ENCODE measurements at places on chromosomes 7 and 10. TPM values are rescaled to one million over a fixed set of nuclear protein-coding genes. Genes with fewer than 3 reads are reported as not detected.

DNA sequence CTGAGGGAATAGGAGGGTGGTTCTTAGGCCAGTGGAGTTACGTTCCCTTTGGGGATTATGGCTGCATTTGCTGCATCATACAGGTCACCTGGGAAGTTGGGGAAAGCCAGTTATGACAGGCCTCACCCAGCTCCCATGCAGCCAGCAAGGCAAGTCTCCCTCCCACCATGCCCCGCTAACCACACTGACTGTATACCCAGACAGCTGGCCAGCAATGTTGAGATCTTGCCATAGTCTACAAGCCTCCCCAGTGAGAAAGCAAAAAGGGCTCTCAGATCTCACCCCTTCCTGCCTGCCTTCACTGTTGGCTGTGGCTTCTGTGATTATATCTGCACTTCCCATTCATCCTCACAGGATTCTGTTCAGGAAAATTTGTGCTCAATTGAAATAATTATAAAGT lies 133.3 kb upstream of the HGF start:
- no peak for DNase-seq

GRCh38 chr7:6121141-6121540 lies 90.0 kb downstream of the ANKRD61 start:
- DNase-seq, result no peak

GRCh38 chr7:66790725-66791124 lies 50.2 kb downstream of the RABGEF1 start:
- DNase-seq, result no peak

GRCh38 chr7:137852108-137852507 lies 5.3 kb upstream of the DGKI start:
- DNase-seq, result no peak

MYPN gene
- 99.7 TPM for total RNA-seq

SAP25 gene
- total RNA-seq, result 0.47 TPM

GRCh38 chr10:51063659-51064535 lies 10.4 kb upstream of the PRKG1 start:
- DNase-seq, result no peak

GRCh38 chr10:123241391-123242141 lies 87.4 kb downstream of the BUB3 start:
- DNase-seq, result no peak

- no peak for DNase-seq
These were observed 396.1 kb downstream of the SFMBT2 start for GRCh38 chr10:7014721-7015120.

GRM8 gene
- total RNA-seq, result not detected

VIPR2 gene
- 30.6 TPM for total RNA-seq

GRIFIN gene
- not detected for total RNA-seq

DNA sequence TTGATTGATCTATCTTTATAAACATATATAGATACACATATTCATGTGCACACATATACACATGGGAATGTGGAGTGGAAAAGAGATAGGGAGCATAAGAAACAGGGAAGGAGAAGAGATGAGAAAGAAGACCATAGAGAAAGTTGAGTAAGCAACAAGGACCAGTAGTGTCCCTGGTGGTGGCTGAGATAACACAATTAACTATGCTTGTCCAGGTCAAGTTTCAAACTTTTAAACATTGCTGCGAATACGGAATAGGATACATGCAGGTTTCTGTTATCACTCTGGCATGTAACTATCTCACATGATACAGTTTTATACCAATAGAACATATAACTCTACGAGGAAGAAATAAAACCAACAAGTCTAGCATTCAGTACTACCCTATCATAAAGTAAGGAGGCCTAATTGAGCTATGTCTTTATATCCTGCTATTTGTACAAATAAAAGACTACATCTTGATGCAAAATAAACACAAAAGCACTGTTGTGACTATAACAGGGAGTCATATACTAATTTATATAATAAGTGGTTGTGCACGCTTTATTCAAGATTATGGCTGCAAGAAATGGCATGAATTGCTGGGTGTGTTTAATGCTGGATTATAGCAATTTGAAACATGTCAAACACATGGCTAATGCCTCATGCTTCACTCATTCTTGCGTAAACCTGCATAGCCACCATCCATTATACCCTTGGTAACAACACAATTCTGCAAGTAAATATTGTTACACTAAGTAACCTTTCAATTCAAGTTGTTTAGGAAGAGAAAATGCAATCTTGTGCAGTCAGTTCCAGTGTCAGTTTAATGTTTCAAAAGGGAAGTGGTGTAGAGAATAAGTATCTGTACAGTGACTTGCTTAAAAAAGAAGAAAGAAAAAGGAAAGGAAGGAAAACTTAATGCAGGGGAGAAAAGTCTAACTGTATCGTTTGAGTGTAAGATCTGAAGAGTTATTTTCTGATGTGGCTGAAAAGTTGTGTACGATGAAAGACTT lies 8.2 kb downstream of the FOXP2 start:
- no peak for DNase-seq

MALRD1 gene
- 1.6 TPM for total RNA-seq

GRCh38 chr10:3781468-3782145 lies 3.4 kb downstream of the KLF6 start:
- peak; percentile 62 for DNase-seq

DNA sequence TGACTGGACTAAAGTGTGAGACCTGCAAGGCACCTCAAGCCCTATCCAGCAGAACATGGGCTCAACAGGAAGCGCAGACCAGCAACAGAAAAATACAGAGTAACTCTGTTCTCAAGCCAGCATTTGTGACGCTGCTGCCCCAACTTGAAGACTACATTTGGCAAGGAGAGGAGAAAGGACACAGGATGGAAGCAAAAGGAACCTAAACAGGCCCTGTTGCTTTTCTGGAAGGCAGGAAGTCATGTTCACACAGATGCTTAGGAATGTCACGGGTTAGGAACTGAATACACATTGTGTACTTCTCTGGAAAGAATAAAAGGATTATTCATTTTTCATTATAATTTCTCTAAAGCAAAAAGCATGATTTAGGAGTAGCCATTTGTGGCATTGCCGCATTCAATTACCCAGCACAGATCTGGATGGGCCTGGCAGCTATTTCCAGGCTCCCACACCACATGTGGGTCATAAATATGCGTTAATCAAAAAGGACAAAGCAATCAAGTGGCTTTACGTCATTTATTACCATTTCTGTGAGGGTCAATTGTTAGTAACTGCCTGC lies 19.8 kb upstream of the TOMM7 start:
- no peak for DNase-seq

- no peak for DNase-seq
These were observed 108.5 kb upstream of the C7orf33 start for GRCh38 chr7:148481971-148482626.

- no peak for DNase-seq
These were observed 77.8 kb upstream of the LRRC17 start for GRCh38 chr7:102834999-102835398.

GRCh38 chr7:33893377-33893776 lies 12.0 kb upstream of the BMPER start:
- no peak for DNase-seq

- no peak for DNase-seq
These were observed 11.5 kb upstream of the OGA start for GRCh38 chr10:101829561-101830315.

CYP26A1 gene
- total RNA-seq, result not detected

SFMBT2 gene
- total RNA-seq, result 9.4 TPM

GARIN1A gene
- 3.4 TPM for total RNA-seq

DNA sequence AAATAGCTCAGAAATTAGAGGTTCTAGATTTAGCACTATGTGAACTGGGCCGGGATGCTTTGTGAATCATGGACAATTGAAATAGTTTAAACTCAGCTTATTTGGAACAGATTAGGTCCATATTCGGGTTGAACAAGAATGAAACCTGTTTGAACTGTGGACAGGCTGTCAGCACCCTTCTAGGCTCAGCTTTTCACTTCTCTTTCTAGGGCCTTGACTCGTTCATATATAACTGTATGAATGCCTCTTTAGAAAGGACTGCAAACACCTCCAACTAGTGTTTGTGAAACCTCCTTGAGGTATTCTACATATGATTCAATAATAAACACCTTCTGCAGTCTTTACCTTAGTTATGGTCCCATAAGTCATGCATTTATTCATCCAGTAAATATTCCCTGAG lies 115.6 kb downstream of the REEP3 start:
- no peak for DNase-seq

- no peak for DNase-seq
These were observed 25.9 kb upstream of the FAM20C start for GRCh38 chr7:166338-167060.

- DNase-seq, result no peak
These were observed 79.9 kb downstream of the FZD1 start for GRCh38 chr7:91343996-91344629.

DNA sequence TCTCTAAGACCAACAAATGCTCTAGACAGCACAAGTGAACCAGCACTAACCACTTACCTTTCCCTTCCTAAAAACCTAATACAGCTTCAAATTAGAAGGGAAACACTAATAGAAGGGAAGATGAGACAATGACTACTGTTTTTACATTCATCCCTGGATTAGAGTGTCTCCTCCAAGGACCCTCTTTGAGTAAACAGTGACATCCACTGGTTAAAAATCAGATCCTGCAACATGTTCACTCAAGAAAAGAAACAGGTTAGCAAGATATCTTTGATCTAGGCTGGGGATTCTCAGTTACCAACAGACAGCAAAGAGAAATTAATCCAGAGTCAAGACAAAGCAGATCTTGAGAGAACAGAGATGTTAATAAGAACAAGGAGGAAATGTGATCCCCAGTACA lies 177.7 kb upstream of the GHITM start:
- no peak for DNase-seq

KCNMA1 gene
- total RNA-seq, result 1.4 TPM

DNA sequence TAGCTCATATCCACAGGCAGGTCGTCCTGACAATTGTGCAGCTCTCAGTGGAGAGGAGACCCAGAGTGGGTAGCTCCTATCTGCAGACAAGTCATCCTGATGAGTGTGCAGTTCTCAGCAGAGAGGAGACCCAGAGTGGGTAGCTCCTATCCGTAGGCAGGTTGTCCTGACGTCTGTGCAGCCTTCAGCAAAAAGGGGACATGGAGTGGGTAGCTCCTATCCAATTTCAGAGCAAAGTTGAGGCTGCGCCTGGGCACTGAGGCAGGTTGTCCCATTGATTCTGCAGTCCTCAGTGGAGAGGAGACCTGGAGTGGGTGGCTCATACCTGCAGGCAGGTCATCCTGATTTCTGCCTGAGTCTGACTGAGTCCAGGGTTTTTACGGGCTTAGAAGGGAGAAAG lies 111.8 kb downstream of the HPSE2 start:
- no peak for DNase-seq

CACUL1 gene
- 21.1 TPM for total RNA-seq

SPDYE8 gene
- total RNA-seq, result not detected

NSUN5 gene
- 14.3 TPM for total RNA-seq

DLX6 gene
- not detected for total RNA-seq

DNA sequence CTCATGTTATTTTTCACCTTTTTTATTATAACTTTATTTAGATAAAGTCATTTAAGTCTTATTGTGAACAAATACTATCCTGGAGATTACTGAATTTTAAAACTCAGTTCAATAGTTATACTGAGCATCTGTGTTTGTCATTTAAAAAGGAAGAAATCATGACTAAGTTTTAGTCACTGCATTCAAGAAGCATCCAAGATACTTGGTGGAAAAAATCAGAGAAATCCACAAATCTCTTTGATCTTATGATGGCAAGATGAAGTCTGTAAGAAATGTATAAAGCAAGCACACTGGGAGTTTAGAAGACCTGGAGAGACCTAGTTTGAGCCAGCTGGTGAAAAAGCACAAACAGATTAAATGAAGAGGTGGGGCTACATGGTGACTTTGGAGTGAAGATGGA lies 529.8 kb upstream of the IGFBP3 start:
- DNase-seq, result no peak

CABCOCO1 gene
- total RNA-seq, result not detected

DNA sequence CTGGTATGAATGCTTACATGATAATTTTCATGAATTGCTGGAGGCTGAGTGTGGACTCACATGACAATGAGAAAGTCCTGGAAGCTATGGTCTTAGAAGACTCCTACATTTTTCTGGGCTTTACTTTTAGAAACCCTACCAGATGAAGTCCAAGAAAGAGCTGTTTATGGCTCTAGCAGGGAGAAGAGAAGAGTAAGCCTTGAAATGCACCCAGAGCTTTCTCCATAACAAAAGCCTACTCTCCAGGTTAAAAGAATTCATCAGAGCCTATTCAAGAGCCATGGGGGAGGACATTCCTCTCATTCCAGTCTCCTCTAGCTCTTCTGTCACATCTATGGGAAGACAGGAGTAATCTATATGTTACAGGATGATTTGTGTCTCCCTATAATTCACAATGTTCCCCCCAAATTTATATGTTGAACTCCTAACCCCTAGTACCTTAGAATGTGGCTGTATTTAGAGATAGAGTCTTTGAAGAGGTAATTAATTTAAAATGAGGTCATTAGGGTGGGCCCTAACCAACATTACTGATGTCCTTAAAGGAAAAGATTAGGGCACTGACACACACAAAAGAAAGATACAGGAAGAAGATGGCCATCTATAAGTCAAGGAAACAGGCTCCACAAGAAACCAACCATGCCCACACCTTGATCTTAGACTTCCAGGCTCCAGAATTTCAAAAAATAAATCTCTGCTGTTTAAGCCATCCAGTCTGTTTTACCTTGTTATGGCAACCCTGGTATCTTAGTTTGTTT lies 193.8 kb upstream of the PTER start:
- no peak for DNase-seq

GRCh38 chr10:132043861-132044695 lies 21.7 kb upstream of the JAKMIP3 start:
- no peak for DNase-seq

PNLIP gene
- 1.7 TPM for total RNA-seq

GRCh38 chr7:101905203-101905865 lies 87.9 kb downstream of the CUX1 start:
- DNase-seq, result no peak

GRCh38 chr7:1501487-1502270 lies 2.5 kb downstream of the INTS1 start:
- DNase-seq, result no peak

THSD7A gene
- 2.2 TPM for total RNA-seq

TAS2R4 gene
- 0.23 TPM for total RNA-seq

Measured in heart right ventricle (tissue), 16 donors.